Mesenchymal stem cell (in vitro differentiated cells and primary cell): ENCODE measurements at places on chromosomes 4 and X.

DNA sequence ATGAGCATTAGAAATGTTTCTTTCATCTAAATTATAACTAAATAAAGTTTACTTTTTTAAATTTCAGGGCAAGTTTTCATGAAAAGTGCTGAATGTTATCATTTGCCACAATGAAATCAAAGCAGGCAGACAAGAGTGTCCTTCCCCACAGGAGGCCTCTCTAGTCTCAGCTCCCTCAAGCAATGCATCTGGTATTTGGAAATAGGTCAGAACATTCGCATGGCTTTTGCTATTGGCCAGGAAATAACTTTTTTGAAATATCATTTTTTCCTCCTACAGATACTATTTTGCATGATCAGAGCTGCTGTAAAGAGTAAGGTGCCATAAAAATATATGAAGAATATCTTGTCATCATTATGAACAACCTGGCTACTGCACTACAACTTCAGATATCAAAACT is 41.1 kb downstream of the MAD2L1 start:
- DNase-seq: no peak

- DNase-seq: peak; percentile 47
These were observed 61.9 kb downstream of the SLC9A6 start for GRCh38 chrX:136047016-136047642.

GRCh38 chr4:146640021-146640464 is 1.4 kb downstream of the POU4F2 start:
- no peak for DNase-seq

GRCh38 chr4:140372751-140373327 is 607 bp upstream of the SCOC start:
- peak; percentile 41 for DNase-seq

GRCh38 chr4:4559596-4559995 is 17.7 kb upstream of the STX18 start:
- DNase-seq: no peak

- no peak for DNase-seq
These were observed 36.3 kb upstream of the SPINK2 start for GRCh38 chr4:56857601-56858309.

GRCh38 chr4:13966231-13967195 is 339.0 kb upstream of the BOD1L1 start:
- peak; percentile 66 for DNase-seq

DNA sequence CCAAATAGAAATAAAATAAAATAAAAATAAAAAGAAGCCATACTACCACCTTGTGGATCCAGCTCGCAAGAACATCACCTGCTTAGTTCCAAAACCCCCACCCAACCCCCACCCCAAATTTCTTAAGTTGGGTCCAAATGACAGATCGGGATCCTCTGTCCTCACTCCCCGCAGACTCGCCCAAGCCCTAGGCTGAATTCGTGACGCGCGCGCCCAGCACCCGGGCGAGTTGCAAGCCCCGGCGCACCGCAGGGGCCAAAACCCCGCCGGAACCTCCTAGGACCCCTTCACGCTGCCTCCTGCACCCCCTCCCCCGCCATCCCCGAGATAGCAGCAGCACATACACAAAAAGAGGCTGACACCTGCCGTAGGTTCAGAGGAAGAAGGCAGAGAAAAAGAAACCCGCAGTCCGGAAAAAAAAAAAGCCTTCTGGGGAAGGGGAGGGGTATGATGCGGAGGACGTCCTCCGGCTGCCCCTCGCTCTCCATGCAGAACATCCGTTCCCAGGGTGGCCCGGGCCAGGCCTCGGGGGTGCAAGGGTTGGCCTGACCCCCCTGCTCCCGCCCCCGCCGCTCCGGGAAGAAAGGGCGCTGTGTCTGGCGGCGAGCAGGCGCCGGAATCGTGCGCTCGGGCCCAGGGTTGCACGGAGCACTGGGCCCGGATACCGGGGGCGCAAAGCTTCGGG is 2.6 kb downstream of the NLGN4X start:
- DNase-seq: peak; percentile 0

- no peak for DNase-seq
These were observed 20.4 kb upstream of the FGF16 start for GRCh38 chrX:77426811-77427210.

DNA sequence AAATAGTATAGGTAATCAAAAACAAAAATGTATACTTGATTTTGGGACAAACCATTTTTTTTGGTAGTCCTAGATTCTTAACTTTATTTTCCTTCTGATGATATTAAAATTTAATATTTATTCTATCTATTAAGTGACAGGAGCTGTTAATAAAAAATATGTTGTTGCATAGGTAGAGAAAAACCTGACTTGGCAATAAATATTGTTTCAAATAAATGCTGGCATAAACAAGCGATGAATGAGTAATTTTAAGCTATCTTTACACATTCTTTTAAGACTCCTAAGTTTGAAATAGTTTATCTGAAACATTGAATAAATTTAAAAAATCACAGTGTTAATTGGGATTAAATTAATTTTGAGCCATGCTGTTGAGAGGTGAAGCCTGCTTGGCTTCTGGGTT is 114.6 kb downstream of the GC start:
- DNase-seq: no peak

- DNase-seq: no peak
These were observed 105.2 kb downstream of the RBM47 start for GRCh38 chr4:40524366-40525041.

DNA sequence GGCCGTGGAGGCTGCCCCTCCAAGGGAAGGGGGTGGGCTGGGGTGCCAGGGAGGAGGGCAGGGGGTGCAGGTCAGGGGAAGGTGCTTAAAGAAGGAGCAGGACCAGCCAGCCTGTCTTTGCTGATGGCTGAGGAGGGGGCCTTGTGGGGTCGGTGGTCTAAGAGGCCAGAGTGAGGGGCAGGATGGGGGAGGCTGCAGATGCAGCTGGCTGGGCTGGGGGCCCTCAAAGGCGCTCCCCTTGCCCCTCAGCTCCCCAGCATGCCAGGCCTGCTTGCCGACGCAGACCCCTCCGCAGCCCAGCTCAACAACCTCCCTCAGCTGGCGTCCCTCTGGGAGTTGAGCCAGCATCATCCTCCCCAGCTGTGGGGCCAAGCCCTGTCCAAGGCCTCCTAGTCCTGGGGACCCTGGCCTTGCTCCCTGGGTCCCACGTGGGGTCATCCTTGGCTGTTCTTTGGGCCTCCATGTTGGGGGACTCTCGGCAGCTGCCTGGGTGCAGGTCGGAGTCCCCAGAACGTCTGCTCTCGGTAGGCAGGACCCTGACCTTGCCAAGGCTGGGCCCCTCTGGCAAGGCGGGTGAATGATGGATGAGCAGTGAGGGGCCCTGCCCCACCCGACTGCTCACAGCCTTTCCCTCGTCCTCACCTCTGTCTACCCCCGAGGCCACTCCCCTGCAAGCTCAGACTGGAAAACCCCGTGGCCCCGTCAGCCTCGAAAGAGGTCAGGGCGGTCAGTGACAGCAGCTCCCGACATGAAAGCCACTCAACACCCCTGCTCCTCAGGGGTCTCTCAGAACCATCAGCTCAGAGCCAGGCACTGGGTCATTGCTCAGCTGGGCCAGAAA is 119.4 kb downstream of the FAM53A start:
- no peak for DNase-seq

DNA sequence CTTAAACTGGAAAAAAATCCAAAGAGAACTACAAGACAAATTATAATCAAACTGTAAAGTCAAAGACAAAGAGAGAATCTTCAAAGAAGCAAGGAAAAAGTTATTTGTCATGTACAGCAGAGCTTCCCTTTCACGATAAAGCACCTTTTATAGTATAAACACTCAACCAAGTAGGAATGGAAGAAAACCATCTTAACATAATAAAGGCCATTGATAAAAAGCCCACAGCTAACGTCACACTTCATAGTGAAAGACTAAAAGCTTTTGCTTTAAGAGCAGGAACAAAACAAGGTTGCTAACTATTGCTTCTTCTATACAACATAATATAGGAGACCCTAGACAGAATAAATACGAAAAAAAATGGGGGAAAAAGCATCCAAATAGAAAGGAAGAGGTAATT is 595.7 kb upstream of the POU3F4 start:
- no peak for DNase-seq

- peak; percentile 61 for DNase-seq
These were observed 40.8 kb downstream of the CLCN4 start for GRCh38 chrX:10197279-10198210.

DNA sequence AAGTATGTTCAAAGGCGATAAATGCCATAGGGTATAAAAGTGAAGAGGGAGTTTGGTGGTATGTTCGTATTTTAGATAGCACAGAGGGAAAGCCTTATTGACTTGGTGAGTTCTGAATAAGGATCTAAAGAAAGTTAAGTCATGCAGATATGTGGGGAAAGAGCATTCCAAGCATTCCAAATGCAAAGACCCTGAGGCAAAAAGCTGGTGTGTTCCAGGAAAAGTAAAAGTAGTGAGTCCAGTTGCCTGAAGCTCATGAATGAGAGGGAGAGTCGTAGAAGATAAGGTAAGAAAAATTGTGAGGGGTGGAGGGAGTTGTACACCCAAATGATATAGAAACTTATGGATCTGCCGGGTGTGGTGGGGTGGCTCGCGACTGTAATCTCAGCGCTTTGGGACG is 426.7 kb downstream of the RPA4 start:
- no peak for DNase-seq

DNA sequence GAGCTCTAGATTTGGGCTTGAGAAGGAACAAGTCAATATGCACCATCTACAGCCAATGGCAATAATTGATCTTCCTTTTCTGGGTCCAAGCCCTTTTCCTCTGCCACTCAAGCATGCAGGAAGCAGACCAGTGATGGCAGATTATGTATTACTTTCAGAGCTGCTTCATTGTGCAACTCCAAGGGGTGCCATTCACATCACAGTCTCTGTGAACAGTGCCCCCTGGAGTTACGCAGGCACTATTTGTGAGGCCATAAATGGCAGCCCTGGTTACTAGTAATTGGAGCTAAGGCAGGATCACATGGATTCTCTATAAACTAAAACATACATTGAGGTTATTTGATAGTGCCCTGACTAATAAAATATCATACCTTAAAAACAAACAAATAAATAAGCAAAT is 313.4 kb upstream of the SLC7A11 start:
- DNase-seq: no peak

DNA sequence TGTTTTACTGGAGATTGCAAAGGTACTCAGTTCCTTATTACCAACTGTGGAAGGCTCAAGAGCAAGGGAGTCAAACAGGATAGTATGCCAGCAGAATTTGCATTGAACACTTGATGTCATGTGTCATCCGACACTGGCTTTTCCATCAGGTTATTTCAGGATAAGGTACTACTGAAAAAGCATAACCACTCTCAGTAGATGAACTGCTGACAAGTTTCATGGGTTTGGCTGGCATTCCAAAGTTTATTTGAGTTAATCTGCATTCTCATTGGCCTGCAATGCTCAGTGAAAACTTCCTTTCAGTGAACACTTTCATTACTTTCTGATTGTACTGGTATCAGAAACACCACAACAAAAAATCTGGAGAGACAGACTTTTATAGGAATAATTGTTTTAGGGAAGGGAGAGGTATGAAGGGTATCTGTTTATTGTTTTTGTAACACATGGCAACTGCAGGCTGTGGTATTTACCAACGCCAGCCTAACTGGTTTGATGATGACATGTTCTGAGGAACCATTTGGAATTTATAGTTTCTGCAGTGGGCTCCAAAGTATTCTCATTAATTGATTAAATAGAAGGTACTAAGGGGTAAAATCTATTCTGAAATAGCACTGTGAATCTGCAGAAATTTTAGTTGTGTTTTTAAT is 345.7 kb upstream of the NR3C2 start:
- DNase-seq: no peak

DNA sequence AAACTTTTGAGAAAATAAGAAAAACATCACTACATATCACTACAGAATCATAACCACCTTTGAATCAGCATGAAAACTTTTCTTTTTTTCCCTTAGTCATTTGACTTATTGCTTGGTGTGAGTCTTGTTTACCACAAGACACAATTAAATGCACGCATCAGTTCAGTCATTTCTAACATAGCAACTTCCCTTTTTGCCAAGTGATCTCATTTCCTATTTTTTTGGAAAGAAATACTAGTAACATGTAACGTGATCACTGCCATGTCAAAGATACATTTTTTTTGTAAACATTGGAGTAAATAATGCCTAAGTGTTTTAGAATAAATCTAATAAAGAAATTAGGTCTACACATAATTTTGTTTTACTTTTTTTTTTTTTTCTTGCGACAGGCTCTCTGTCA is 5.1 kb upstream of the CXCL8 start:
- DNase-seq: peak; percentile 86

- no peak for DNase-seq
These were observed 89.7 kb downstream of the TET2 start for GRCh38 chr4:105236202-105236915.

GRCh38 chr4:133493776-133494175 is 344.7 kb downstream of the PCDH10 start:
- DNase-seq: no peak

GRCh38 chrX:67648361-67648760 is 104.5 kb downstream of the AR start:
- DNase-seq: no peak

- DNase-seq: no peak
These were observed 20.2 kb downstream of the CNGA2 start for GRCh38 chrX:151754641-151755215.

GRCh38 chr4:119632216-119632615 is 3.6 kb upstream of the PDE5A start:
- DNase-seq: peak; percentile 54
